ENCODE measurements at places on chromosomes 7 and 10.

DNA sequence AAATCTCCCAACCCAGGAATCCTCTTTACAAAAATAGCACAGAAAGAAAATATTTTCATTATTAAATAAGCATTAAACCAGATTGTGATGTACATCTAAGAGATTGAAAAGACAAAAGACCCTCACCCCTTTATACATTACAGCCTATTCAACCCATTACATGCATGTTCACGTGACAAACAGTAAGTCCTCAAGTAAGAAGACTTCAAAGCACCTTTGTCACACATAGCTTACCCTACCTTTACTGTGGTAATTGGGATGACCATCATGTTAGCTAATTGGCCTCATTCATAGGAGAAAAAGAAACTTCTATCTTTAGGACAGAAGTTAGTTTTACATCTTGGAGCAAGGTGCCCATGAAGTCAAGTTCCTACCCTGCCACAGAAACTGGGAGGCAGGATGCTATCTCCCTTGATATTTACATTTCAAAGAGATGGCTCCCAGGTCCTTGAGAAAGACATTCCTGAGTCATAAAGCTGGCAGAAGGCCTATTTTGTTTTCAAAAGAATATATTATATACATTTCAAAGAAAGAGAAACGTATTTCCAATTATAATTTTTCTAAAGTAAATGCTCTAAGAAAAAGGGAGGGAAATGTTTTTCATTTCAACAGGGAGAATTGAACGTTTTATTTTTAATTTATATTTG is 48.1 kb downstream of the GNAI1 start:
- DNase-seq, result no peak

- DNase-seq, result no peak
Observed at GRCh38 chr7:117152213-117153007, 170.4 kb downstream of the WNT2 start.

DNA sequence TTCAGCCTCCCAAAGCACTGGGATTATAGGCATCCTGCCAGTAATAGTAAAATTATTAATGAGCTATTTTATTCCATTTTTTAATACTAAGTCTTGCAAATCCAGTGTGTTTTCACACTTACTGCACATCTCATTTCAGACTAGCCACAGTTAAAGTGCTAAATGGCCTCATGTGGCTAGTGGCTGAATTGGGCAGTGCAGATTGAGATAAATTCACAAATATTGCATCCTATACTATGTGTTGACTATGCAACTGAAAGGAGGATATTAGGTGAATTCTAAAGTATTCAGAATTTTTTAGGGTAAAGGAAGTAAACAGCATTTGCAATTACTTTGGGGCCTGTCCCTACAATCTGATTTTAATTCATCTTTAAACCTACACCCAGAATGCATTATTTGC is 10.2 kb downstream of the APBB1IP start:
- DNase-seq, result no peak

GRCh38 chr7:63008366-63008765 is 990.3 kb upstream of the ZNF722 start:
- DNase-seq, result no peak

- DNase-seq, result no peak
Observed at GRCh38 chr10:132391676-132392020, 5.4 kb upstream of the PWWP2B start.

All from NCI-H187 treated with DMSO at 0.1 percent for 48 hours (cell line).